ENCODE measurements at places on chromosomes 3 and 15. TPM values are rescaled to one million over a fixed set of nuclear protein-coding genes. Genes with fewer than 3 reads are reported as not detected.
A peak's percentile ranks its signal among the peaks of the same experiment; 100 is the strongest.

DNA sequence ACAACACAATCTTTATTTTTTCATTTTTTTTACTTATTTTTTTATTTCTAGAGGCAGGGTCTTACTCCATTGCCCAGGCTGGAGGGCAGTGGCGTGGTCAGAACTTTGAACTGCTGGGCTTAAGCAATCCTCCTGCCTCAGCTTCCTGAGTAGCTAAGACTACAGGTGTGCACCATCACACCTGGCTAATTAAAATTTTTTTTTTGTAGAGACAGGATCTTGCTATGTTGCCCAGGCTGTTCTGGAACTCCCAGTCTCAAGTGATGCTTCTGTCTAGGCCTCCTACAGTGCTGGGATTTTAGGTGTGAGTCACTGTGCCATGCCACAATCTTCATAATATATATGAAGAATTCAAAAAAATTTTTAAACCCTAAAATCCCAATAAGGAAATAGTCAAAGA is 20.8 kb downstream of the HSPBAP1 start:
- no peak for ATAC-seq

DNA sequence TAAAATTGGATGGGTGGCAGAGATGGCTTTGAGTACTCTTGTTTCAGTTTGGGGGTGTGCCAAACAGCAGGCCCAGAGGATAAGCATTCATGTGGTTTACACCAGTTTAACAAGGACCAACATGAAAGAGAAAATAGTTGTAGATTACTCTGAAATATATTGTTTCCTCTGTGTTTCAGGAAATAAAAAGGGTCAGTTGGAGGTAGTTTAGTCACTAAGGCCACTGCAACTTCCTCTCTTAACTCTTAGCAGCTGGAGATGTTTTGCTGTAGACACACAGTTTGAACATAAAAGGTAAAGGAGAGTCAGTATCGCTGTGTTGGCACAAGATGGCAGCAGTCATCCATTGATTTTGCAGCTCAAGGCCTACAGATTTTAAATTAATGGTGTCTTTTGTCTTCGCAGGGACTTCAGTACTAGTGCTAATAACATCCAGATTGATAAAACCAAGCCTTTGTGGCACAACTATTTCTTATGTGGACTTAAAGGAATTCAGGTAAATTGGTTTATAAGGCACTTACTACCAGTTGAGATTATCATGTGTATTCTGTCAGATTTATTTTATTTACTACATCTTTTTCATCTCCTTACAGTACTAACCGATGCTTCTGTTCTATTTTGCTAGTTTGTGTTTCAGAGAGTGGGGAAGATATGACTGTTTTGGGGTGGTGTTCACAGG is 65.5 kb downstream of the GALK2 start:
- ATAC-seq, result peak; percentile 79

KY gene
- total RNA-seq, result 1.2 TPM

- ATAC-seq, result no peak
These were observed 74.8 kb downstream of the DCLK3 start for GRCh38 chr3:36689560-36689959.

- ATAC-seq, result no peak
These were observed 24.1 kb downstream of the ICE2 start for GRCh38 chr15:60454824-60455223.

- no peak for ATAC-seq
These were observed 771 bp downstream of the RARRES1 start for GRCh38 chr3:158731486-158731885.

FOXB1 gene
- 12.2 TPM for total RNA-seq

CSTA gene
- 6.2 TPM for total RNA-seq

- ATAC-seq, result no peak
These were observed 347.5 kb downstream of the CNTN4 start for GRCh38 chr3:2446146-2446545.

DNA sequence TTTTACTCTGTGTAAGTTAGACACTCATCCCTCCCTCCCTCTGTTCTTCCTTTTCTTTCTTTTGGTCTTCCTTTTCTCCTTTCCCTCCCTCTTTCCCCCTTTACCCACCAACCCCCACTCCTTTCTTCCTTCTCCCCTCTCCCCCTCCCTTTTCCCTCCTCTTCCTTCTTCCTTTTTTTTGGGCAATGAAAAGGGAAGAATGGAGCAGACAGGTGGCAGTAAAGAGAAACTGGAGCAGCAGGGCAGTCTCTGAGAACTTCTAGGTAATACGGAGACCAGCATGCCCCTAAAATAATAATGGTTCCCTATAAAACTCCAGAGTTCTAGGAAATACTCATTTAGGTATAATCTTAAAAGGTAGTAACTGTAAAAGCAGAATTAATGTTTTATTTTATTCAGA is 11.4 kb upstream of the GPR171 start:
- no peak for ATAC-seq

STRIT1 gene
- total RNA-seq, result not detected

TRPM1 gene
- 1.9 TPM for total RNA-seq

DNA sequence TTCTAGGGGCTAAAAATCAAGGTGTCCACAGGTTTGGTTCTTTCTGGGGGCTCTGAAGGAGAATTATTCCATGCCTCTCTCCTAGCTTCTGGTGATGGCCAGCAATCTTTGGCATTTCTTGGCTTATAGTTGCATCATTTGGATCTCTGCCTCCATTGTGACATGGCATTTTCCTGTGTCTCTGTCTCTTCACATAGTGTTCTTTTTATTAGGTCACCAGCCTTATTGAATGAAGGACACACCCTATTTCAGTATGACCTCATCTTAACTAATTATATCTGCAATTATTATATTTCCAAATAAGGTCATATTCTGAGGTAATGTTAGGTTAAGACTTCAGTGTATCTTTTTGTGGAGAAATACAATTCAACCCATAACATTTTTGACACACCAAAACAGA is 3.2 kb upstream of the GBE1 start:
- ATAC-seq, result no peak

ANKUB1 gene
- total RNA-seq, result 0.73 TPM

DNA sequence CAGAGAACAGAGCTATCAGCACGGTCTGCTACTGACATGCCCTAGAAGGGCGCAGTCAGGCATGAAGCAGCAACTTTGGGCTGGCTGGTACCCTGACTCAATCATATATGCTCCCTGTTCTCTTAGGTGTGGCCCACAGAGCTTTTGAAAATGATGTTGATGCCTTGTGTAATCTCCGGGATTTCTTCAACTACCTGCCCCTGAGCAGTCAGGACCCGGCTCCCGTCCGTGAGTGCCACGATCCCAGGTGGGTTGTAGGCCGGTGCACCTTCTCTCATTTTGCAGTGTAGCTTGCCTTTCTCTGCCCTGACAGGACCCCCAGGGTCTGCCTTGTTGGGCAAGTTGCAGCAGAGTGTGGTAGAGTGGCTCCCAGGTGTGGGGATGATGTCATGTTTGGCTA is 47.7 kb downstream of the PCCB start:
- no peak for ATAC-seq

GRCh38 chr15:35912196-35912595 is 366.2 kb upstream of the DPH6 start:
- no peak for ATAC-seq
